ENCODE measurements at places on chromosomes 2 and 18. TPM values are rescaled to one million over a fixed set of nuclear protein-coding genes. Genes with fewer than 3 reads are reported as not detected.
A peak's percentile ranks its signal among the peaks of the same experiment; 100 is the strongest.

The BUB1 gene
- 1.4 TPM for total RNA-seq

The GULP1 gene
- 7.5 TPM for total RNA-seq

The STARD6 gene
- not detected for total RNA-seq

The MEP1B gene
- total RNA-seq, result not detected

The ZNF804A gene
- total RNA-seq, result not detected

GRCh38 chr2:173647681-173648311 is 293.1 kb downstream of the CDCA7 start:
- H3K27me3 ChIP-seq, result no peaks in the 10 kb centered on the region
- H3K4me3 ChIP-seq, result no peak overlapping the region
- no peaks in the 10 kb centered on the region for H3K4me1 ChIP-seq
- no peak for DNase-seq
- peak overlapping the region; percentile 6 for H3K27ac ChIP-seq

- no peak for DNase-seq
- H3K27ac ChIP-seq, result no peak overlapping the region
- no peak overlapping the region for H3K4me3 ChIP-seq
- peaks cover 26% of the 10 kb centered on the region for H3K4me1 ChIP-seq
Observed at GRCh38 chr18:36809590-36810381, 19.0 kb downstream of the TPGS2 start.

- peaks cover 39% of the 10 kb centered on the region for H3K27me3 ChIP-seq
- H3K4me3 ChIP-seq, result peak overlapping the region; percentile 46
- peaks cover 45% of the 10 kb centered on the region for H3K4me1 ChIP-seq
Observed at GRCh38 chr2:26849056-26849999, 1.4 kb downstream of the DPYSL5 start.

DNA sequence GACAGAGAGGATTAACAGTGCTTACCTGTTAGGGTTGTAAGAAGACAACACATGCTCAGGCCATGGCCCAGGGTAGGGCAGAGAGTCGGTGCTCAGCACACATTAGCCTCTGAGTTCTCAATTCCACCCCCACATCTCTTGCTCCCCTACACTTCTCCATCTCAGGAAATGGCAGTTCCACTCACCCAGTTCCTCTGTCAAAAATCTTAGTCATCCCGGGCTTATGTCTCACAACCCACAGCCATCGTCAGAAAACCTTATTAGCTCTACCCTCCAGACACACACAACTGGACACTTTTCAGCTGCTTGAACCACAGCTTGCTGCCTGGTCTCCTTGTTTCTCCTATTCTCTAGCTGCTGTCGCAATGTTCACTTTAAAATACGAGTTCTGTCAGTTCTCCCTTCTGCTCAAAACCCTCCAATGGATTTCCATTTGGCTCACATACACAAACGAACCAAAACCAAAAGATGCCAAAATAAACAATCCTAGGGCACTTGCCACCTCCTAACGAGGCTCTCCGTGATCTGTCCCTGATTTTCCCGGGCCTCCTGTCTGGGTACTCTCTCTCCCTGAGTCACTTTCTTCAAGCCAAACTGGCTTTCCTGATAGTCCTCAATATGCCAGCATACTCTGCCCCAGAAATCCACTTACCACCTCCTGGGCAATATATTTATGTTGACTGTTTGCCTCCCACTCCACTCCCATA is 89.7 kb downstream of the KCTD1 start:
- H3K4me3 ChIP-seq, result no peak overlapping the region
- H3K27ac ChIP-seq, result peak overlapping the region; percentile 88
- peaks cover 50% of the 10 kb centered on the region for H3K4me1 ChIP-seq
- DNase-seq, result no peak

- H3K27me3 ChIP-seq, result no peaks in the 10 kb centered on the region
- no peaks in the 10 kb centered on the region for H3K36me3 ChIP-seq
Observed at GRCh38 chr2:237727363-237727762, 71.2 kb upstream of the RBM44 start.

DNA sequence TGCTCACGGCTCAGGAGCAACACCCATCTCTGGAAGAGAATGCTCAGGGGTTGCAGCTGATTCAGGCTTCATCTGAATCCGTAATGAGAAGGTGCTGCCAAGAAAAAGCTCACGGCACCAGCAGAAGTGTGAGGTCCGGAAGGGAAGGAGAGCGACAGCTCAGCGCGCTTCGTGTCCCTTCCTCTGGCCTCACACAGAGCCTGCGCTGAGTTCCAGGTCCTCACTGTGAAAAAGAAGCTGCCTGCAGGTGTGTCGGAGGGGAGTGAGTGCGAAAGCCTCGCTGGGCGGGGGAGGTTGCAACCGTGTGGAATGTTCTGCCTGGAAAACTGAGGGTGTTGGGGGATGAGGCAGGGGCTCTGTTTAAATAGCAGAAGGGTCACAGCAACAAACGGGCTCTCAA is 76.2 kb upstream of the TWIST2 start:
- H3K36me3 ChIP-seq, result no peaks in the 10 kb centered on the region
- DNase-seq, result no peak
- no peaks in the 10 kb centered on the region for H3K4me1 ChIP-seq
- H3K27ac ChIP-seq, result no peak overlapping the region

- H3K4me3 ChIP-seq, result peak overlapping the region; percentile 86
- H3K27ac ChIP-seq, result peak overlapping the region; percentile 99
- H3K27me3 ChIP-seq, result no peaks in the 10 kb centered on the region
- peaks cover 45% of the 10 kb centered on the region for H3K4me1 ChIP-seq
- no peaks in the 10 kb centered on the region for H3K36me3 ChIP-seq
Observed at GRCh38 chr2:170930131-170930990, 1.3 kb downstream of the GORASP2 start.

Measured in right atrium auricular region (tissue), 2 donors.